Esophagus squamous epithelium (tissue), 5 donors: ENCODE measurements at places on chromosomes 7 and 10.

- DNase-seq = no peak
These were observed 33.9 kb upstream of the XPNPEP1 start for GRCh38 chr10:109957092-109957797.

DNA sequence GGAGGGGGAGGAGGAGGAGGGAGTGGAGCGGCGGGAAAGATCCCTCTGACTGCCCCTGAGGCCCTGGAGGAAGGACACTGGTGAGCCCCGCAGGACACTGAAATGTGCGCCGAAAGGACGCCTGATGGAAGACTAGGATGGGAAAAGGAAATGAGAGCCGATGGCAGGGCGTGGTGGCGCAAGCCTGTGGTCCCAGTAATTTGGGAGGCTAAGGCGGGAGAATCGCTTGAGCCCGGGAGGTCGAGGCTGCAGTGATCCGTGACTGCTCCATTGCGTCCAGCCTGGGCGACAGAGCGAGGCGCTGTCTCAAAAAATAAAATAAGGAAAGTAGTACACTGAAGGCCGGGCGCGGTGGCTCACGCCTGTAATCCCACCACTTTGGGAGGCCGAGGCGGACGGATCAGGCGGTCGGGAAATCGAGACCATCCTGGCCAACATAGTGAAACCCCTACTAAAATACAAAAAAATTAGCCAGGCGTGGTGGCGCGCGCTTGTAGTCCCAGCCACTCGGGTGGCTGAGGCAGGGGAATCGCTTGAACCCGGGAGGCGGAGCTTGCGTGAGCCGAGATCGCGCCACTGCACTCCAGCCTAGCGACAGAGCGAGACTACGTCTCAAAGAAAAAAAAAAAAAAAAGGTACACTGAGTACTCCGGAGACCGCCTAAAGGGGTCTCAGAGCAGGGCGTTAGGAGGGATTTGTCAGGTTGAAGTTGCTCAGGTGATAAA is 561 bp upstream of the HNRNPF start:
- no peak for DNase-seq

DNA sequence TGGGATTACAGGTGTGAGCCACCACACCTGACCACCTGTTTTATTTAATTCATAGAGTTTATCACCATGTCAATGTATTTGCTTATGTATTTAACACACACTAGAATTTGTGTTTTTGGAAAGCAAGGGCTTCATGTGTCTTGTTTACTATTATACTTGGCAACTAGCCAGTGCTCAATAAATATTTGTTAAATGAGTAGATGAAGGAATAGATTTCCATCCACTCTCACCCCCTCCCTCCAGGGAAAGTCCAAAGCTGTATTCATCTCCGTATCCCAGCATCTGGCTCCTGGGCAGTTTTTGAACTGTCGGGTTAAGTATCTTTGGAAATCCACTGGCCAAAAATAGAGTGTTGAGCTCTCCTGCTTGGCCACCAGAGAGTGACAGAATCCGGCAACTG is 4.6 kb upstream of the RADIL start:
- DNase-seq = no peak

DNA sequence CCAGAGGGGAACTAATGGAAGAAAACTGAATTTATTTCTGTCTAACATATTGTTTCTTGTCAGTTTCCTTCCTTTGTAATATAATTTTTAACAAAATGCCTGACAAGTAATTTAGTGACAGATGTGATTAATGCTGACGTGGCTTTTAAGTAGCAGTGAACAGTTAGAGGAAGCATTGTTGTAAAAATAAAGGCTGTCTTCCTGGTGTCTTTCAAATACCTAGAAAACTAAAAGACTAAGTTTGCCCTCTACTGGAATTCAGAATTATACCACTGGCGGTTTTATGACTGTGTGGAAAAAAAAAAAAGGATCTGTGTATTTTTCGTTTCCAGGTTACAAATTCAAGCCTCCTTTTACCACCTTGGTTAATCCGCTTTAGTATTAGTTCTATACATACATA is 217.1 kb upstream of the DPP6 start:
- no peak for DNase-seq

GRCh38 chr7:135341049-135341448 is 107.4 kb downstream of the STRA8 start:
- DNase-seq = no peak

DNA sequence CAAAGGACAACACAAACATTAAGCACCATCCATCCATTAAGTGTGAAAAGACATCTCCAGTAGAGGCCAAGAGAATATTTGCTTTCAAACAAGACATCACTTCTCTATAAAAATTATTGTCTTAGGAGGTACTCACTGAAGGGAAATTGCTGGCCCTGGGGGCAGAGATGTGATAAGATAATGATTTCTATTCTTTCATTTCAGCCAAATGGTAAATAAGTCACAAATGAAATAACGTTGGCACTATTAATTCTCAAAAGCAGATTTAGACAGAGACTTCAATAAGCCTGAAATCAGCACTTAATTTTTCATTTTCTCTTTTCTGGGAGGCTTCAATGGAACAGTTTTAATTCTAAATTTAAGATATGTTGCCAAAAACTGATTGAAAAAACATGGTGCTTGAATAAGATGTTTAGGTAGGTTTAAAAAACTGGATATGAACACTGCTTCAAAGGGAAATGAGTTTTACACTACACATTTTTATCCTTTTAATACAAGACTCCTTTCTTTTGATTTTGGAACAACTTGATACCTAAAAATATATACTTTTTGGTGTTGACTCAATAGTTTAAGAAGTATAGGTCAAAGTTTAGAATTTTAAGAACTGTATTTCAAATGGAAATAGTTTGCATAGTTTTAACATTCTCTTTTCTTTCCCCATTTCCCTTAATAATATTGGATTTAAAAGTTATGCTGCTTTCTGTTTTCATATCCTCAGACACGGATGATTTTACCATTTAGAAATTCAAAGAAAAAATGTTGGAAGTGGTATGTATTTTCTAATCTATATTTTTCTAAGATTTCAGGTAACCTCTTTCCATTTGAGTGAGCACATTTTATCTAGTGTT is 204.0 kb downstream of the AHR start:
- DNase-seq = no peak

- DNase-seq = no peak
These were observed 280.5 kb downstream of the SFMBT2 start for GRCh38 chr10:7130191-7130911.
